ENCODE measurements at places on chromosomes 4 and X.

DNA sequence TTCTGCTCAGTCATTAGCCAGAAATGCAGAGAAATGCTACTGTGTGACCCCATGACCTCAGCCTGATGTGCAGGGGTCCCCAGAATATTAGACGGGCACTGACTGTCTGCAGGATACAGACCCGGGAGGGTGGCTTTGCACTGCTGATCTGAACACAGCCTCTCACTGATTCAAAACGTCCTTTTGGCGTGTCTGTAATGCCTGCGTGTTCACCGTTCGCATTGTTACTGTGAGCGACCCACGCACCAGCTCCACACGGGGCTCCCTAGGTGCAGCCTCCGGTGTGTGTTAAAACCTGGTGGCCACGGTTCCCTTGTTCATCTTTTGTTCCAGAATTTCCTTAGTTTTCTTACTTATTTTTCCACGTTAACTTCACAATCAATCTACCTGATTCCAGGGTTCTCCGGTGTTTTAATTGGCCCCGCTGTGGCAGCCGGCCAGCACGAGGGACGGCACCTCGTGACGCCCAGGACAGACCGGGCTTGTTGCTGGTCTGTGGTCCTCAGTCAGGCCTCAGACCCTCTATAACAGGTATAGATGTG, 32.0 kb upstream of the SPON2 start:
- DNase-seq: no peak

DNA sequence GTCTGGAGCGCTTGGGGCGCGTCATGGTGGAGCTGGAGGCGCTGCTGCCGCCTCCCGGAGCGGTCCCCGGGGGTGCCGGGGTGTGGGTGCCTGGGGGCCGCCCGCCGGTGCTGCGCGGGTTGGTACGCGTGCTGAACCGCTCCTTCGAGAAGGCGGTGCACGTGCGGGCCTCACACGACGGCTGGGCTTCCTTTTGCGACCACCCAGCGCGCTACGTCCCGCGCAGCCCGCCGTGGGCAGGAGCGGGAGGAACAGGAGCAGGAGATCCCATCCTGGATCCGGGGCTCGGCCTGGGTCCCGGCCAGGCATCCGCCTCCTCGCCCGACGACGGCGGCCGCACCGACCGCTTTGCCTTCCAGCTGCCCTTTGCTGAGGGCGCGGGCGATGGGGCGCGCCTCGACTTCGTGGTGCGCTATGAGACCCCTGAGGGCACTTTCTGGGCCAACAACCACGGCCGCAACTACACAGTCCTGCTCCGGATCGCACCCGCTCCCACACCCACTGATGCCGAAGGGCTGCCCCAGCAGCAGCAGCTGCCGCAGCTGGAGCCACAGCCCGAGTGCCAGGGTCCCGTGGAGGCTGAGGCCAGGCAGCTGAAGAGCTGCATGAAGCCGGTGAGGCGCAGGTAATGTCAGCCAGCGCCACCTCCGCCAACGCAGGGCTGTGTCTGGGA, 792 bp downstream of the PPP1R3F start:
- no peak for DNase-seq

GRCh38 chrX:149837639-149838038, 43.3 kb upstream of the MAGEA8 start:
- no peak for DNase-seq

GRCh38 chr4:66777097-66777496, 768.2 kb downstream of the CENPC start:
- DNase-seq: no peak

DNA sequence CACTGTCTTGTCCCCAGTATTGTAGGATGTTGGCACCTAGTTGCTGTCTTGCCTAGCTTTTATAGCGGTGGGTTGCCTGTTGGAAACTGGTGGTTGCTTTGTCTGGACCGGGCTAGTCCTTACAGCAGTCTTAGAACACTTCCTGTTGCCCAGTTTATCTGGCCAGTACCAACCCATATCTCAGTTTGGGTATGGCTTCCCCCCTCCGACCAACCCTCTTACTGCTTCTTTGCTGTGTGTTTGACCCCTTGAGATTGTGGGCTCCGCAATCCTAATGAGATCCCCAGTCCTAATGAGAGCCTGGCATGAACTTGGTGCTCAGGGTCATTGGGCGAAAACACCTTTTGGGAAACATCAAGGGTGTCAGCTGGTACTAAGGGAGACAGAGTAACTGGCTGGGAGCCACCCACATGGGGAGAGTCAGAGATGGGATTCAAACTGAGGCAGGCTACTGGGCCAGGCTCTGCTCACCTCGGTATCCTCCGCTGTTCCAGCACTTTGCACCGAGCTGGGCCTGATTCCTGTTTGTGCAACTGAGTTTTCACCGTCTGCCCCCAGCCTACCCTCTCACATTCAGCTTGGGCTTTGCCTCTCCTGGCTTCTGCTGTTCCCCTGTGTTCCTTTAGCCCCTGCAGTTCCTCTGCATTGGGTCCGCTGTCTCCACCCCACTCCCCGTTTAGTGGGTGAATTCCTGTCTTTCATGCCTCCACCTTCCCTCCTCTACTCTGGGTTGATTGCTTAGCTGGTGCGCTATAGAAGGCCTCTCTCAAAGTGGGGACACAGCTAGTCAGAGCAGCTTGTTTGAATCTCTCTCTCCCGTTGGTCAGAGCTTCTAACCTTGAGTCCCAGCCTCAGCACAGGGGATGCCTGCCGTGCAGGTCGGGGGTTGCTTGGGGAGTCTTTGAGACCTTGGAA, 1.6 kb downstream of the TBC1D14 start:
- DNase-seq: no peak

GRCh38 chr4:8706216-8707044, 113.9 kb downstream of the CPZ start:
- DNase-seq: no peak

- no peak for DNase-seq
These were observed 29.6 kb upstream of the BBS12 start for GRCh38 chr4:122702939-122703338.

GRCh38 chr4:41145571-41146078, 68.7 kb downstream of the APBB2 start:
- no peak for DNase-seq

DNA sequence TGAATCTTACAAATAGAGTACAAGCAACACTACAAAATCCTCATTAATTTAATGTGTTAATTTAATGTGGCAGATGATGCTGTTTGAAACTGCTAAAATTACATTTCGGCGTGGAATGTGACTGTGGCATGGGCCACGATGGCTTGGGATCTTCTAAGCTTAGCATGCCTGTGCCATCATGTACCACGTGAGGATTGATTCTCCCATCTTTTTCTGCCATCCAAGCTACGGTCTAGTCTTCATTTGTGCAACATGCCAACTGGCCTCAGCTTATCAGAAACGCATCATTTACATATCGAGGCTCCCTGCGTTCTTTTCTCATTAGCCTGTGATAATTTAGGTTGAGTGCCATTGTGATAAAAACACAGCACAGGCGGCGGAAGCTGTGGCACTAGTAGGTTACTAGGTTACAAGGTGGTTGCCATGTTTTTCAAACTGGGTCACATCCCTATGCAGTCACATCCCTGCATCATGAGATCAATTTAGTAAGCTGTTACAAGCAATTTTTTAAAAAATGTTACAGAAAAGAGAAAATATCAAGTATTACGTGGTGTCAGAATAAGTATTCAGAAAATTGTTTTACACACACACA, 189.9 kb upstream of the RBPJ start:
- no peak for DNase-seq

DNA sequence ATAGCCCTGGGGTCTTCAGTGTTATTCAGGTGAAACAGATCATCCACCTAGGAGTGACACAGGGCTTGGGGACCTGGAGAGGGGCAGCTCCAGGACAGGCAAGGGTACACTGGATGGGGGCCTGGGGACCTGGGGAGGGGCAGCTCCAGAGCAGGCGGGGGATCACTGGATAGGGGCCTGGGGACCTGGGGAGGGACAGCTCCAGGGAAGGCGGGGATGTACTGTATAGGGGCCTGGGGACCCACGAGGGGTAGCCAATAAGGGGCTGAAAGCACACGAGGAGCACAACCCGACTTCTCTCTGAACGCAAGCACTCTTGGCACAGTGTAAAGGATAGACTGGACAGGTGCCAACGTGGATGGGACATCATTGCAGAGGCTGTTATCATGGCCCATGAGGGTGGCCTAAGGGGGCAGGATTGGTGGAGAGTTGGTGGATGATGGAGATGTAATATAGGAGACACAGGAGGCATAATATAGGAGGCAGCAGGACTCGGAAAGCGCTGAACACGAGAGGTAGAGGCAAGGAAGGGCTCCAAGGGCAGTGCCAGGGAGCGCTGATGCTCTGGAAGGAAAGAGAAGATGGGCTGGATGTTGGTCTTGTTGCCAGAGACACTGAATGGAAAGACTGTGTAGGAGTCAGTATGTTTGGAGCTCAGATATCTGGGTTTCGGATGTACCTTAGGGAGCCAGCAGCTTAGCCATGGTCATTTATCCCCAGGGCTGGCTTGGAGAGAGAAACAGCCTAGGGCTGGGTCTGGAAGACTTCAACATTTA, 37.9 kb upstream of the FGFBP2 start:
- DNase-seq: no peak

DNA sequence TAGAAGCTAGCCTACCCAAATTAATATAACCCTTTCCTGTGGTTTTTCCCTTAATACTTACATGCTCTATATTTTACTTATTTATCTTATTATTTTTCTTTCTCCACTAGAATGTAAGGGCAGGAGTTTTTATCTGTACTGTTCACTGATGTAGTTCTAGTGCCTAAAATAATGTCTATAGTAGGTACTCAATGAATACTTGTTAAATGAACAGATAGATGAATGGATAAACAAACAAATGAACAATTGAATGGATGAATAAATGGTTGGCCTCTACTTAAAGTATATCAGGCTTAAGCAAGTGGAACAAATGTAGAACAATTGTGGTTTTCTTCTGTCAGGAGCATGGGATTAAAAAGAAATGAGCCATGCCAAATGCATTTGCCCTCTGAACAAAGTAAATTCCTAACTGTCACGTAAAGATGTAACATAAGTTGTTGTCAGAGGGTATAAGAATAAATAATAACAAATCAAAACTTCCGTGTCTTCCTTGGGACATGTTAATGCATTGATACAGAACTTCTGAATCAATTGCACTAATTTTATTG, 54.1 kb downstream of the SYTL5 start:
- DNase-seq: no peak

- DNase-seq: no peak
These were observed 8.0 kb downstream of the NR3C2 start for GRCh38 chr4:148434075-148434773.

GRCh38 chrX:6307156-6307555, 78.5 kb upstream of the NLGN4X start:
- no peak for DNase-seq

- no peak for DNase-seq
These were observed 78.9 kb downstream of the IL21 start for GRCh38 chr4:122541996-122542395.

GRCh38 chr4:21451032-21451431, 497.5 kb downstream of the KCNIP4 start:
- DNase-seq: no peak

GRCh38 chr4:120995266-120996010, 72.9 kb upstream of the PRDM5 start:
- no peak for DNase-seq

- no peak for DNase-seq
These were observed 56.0 kb upstream of the HAND2 start for GRCh38 chr4:173585876-173586572.

- no peak for DNase-seq
These were observed 8.5 kb downstream of the RAB9B start for GRCh38 chrX:103823591-103823990.

DNA sequence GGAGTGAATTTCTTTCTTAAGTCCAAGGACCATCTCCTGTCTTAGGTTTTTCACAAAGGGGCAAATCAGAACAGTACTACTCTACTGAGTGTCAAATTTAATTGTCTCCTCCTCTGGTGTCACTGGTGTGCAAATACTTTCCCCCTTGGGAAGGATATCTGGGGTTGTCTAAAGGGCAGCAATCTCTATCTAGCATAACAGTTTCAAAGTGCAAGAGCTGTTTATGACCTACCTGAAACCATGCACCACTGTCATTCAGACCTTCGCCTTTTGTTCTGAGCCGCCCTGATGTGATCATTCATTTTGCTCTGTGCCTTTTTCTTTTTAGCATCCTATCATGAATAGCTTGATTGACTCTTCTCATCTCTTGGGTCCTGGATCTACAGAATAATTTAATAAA, 39.3 kb downstream of the IL1RAPL1 start:
- DNase-seq: no peak

DNA sequence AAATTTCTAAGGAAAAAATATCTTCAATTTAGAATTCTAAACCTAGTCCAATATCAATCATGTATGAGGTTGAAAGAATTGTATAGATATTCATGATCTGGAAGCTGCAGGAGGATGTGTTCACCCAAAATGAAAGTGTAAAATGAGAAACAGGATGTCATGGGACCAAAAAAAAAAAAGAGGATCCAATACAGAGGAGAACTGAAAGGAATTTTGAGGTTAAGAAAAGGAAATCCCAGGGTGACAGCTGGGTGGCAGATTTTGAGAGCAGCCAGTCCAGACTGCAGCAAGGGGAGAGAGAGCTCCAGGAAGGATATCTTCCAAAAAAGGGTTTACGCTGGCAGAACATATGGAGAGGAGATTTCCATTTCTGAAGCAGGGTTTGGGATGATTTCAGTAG, 38.9 kb downstream of the TLR10 start:
- no peak for DNase-seq

DNA sequence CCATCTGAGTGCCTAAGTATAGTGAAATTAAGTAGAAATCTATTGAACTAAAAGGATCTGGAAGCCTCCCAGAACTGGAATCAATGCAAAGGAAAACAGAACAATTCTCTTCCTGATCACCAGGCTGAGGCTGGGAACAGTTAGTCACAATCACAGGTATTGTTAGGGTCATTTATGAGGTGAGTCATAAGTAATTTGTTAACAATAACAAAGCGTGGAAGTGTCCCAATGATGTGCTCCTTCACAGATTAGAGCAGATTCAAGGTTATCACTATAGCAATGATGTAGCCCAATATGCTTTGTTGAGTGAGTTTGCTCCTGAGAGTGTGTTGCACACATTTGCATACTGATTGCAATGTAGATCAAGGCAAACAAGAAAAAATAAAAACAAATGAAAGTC, 228.1 kb downstream of the ZNF674 start:
- no peak for DNase-seq

- DNase-seq: no peak
These were observed 85.9 kb downstream of the STK32B start for GRCh38 chr4:5137226-5137625.

DNA sequence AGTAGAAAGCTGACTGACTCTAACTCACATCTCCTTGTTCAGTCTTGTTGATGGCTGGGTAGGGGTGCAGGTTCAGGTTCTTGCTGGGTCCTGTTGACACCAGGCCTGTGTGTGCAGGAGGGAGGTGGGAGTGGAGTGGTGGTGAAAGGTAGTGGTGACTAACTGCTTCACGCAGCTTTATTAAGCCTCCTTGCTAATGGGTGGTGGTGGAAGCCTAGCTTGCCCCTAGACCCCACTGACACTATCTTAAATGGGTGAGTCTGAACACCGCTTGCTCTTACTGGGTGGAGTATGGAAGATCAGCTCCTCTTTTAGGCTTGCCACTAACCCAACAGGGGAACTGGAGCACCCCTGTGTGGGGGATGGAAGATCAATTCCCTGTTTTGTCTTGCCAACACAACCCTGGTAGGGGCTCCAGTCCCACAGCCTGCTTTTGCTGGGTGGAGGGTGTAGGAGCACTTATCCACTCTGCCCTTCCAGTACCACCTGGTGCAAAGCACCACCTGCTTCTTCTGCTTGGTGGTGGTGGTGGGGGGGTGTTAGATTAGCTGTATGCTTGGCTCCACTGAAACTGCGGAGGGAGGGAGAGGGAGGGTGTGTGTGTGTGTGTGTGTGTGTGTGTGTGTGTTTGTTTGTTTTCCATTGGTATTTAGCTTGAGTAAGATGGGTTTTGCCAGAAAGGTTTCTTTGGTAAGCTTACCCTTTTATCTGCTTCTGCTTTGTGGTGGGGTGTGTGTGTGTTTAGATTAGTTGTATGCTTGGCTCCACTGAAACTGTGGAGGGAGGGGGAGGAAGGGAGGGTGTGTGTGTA, 25.6 kb downstream of the KDM6A start:
- DNase-seq: no peak

Data from stimulated activated CD8-positive, alpha-beta memory T cell treated with anti-CD3 and anti-CD28 coated beads, Interleukin-12 subunit alpha, Interleukin-12 subunit beta, amount 100 ng/mL, for 4 hours (primary cell).